Stimulated activated CD4-positive, alpha-beta T cell treated with anti-CD3 and anti-CD28 coated beads, TNF-alpha, amount 100 ng/mL, for 24 hours (primary cell): ENCODE measurements at places on chromosomes 2 and 18.

DNA sequence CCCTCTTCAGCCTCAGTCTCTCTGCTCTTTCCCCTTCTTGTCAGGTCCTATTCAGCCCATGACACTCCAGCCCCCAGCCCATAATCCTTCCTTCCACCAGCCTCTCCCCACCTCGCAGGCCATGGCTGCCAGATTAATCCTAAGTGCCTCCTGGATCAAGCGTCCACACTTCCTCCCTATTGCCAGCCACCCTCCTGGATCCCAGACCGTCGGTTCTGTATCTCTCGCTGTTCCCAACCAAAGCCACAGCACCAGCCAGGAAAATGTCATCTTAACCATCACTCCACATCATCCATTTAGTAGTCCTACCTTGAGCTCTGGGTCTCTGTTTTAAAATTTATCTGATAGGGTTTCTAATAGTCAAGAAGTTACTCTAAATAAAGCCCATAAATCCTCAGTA is 49.5 kb downstream of the NDUFA10 start:
- no peak for DNase-seq

DNA sequence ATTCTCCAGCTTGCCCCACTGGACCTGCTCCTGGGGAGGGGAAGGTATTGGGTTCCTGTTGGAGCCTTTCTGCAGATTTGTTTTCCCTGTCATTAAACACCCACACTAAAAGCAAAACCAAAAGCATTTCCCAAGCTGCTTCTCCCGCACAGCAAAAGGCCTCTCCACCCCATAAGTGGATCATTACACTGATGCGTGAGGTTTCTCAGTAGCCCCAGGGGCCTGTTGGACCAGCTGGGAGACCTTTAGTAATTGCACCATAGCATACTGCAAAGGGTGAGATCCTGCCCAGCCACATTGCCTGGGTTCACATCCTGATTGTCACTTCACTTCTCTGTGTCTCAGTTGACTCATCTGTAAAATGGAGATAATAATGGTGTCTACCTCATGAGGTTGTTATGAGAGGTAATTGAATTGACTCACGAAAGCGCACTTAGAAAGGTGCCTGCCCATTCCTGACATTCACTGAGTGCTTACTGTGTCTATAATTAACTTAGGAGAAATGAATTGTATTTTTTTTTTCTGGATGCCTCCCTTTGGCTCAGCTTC is 43.9 kb downstream of the TOGARAM2 start:
- DNase-seq, result no peak

DNA sequence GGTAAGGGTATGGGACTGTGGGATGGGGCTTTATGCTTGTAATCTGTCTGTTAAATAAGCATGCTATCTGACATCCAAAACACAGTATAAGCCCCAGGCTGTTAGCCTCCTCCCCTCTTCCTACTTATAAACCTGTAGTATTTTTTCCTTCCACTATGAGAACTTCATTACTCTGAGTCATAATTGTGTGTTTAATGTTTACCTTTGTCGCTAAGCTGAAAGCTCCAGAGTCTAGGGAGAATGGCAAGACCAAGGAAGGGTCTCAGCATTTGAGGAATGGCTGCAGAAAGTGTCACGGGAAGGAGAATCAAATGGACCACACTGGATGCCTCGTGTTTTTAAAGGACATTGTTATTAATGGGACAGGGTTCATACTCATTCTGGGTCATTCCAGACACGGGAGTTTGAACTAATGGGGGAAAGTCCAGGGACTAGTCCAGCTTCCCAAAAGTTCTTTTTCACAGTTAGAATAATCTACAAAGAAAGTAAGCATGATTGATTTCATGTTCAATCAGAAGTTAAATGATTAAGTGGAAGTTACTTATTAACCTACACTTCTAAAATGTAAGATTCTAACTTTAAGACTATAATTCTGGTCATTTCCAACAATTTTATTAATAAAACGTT is 292.2 kb downstream of the AFF3 start:
- DNase-seq, result no peak

GRCh38 chr18:36633961-36634412 is 194.8 kb downstream of the TPGS2 start:
- DNase-seq, result no peak

DNA sequence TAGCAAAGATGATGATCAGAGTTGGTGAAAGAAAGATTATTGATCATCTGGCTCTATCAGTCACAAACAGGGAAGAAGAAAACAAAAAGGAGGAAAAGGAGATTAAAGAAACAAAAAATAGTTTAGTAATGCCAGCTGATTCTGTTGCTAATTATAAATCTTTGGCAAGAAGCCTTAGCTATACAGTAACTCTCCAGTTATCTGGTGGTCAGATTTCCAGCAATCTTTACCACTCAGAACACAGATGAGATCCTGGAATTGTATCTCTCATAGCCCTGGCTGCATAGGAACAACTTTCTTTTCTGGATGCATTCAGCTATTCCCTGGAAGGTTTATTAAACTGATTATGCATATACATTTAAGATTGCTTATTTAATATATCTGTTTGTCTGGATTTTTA is 256.8 kb upstream of the ZEB2 start:
- DNase-seq, result no peak
